Bone marrow (tissue), 2 donors: ENCODE measurements at places on chromosomes 2 and 18.
A peak's percentile ranks its signal among the peaks of the same experiment; 100 is the strongest.

DNA sequence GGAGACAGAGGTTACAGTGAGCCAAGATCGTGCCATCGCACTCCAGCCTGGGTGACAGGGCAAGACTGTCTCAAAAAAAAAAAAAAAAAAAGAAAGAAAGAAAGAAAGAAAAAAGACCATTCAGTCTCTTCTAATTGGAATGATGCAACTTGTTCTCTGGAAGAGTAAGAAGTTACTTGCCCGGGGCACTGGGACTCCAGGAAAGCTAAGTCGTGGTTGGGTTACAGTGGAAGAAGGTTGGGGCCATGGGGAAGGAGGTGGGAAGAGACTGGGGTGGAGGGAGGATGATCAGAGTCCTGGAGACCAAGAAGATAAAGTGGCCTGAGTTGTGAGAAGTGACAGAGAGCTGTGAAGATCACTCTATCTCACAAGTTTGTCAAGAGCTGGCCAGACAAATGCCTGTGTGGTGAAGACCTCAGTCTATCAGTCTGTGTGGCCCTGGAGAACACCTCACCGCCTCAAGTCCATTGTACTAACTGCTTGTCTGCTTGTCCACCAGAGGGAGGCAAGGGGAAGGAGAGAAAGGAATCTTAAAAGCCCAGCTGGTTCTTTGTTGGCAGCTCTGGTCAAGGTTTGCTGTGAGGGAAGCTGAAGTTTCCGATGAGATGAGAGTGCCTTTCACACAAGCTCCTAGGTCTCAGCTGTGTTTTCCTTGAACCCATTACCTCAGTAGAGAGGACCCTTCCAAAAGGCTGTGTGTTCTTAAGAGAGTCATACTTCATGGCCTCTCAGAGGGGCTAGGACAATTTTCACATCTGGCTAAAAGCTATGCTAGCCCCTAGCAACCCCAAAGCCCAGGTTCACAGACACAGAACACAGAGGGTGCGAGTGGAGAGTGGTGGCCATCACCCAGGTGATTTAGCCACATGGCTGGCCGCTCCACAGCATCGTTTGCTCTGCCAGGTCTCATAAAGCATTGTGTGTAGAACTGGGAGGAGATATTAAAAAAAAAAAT, 72.0 kb upstream of the TMEM178A start:
- no peak for DNase-seq

DNA sequence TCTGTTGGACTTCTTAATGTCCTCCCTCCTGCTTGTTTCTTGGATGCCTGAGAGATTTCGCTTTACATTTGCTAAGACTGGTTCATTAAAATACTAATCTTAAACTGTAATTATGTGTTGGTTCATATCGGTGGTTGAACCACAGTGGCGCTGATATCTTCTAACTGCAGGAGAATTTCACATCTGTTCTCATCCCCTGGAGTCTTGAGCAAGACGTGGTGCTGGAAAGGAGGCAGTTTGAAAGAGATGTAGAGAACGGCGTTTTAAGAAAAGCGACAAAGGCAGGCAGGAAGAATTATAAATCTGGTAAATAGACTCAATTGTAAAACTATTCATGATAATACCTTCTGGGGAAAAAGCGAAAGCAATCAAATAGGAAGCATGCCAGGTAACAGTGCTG, 79.5 kb downstream of the NXPH2 start:
- no peak for DNase-seq

DNA sequence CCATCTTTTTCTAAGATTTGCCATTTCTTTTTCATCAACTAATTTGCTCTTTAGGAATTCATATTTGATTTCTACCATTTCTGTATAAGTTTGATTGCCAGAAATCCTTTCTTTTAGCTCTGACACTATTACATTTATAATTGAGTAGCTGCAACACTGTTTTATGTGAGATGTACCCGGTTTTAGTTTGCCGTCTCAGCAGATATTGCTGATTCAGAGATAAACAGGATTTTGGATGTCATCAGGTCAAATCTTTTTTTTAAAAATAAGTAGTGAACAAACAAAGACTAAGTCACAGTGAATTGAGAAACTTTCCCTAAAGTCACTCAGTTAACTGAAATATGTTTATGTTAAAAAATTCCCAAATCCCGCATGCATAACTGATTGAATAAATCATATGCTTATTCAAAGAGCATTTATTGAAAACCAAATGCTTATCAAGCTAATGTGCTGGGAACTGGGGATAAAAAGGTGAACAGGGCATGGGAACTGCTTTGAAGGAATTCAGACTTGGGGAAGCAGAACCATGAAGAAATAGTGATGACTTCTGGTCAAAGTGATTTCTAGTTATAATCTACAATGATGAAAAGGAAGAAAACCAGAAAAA, 19.5 kb upstream of the CCDC102B start:
- DNase-seq, result no peak

DNA sequence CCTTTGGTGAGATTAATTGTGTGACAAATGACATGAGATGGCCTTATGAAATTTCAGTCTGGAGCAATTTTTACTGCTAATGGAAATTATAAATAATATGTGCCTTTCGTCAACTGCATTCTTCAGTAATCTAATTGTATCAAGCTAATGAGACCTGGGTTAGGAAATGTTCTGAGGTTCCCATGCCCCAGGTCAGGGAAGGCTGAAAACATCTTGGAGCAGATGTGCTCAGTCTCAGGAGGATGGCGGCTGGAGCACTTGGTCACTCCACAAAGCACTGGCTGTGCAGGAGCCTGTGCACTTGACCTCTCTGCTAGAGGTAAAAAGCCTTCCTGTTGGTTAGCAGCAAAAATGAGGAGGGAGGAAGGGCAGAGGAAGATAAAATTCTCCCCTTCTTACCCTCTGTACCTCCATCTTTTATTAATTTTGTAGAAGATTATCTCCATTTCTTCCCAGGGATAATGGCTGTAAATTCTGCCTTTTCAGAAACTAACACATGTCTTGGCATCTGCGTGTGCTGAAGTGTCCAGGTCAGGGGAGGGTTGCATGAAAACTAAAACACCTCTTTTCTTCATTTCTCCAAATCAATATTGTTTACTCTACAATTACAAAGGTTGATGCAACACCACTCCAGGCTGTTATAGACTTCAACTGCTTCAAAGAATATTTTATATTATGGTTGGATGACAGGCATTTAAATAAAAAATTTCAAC, 1606.4 kb upstream of the ACVR2A start:
- DNase-seq, result no peak

- no peak for DNase-seq
Observed at GRCh38 chr2:132374961-132375360, 41.6 kb upstream of the GPR39 start.

DNA sequence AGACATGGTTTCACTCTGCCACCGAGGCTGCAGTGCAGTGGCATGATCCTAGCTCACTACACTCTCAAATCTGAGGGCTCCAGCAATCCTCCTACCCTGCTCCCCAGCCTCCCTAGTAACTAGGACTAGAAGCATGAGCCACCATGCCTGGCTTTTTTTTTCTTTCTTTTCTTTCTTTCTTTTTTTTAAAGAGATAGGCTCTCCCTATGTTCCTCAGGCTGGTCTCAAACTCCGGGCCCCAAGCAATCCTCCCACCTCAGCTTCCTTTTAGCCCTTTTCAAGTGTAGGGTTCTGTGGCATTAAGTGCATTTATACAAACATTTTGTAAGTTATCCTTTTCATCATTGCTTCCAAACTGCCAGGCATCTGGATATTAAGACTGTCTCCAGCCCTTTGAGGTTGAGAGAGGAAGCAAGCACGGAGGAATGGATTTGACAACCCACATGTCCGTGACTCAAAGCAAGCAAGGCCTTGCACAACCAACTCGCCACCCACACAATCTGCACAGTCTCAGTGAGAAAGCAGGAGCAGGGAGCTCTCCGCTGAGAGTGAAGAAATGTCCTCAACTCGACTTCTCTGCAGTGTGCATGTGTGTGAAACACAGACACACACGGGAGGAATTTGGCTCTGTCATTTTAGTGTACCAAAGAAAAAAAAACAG, 65.6 kb downstream of the ATP8B1 start:
- peak; percentile 15 for DNase-seq

GRCh38 chr2:232637866-232638583, 4.6 kb downstream of the EFHD1 start:
- DNase-seq, result no peak

DNA sequence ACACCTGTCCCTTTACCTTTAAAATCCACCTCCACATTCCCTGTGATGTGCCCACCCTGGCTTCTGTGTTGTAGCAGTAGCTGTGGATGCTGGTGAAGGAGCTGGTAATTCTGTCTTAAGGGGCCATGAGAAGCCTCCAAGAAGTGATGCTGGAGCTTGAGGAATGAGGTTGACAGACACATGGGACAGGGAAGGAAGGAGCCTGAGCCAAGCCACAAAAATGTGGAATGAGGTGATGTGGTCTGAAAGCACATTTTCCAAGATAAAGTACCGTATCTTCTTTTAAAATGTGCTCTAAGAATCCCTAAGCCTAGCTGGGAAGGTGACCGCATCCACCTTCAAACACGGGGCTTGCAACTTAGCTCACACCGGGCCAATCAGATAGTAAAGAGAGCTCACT, 31.2 kb downstream of the VWA3B start:
- DNase-seq, result no peak

- DNase-seq, result no peak
Observed at GRCh38 chr2:121748202-121748601, 7.2 kb upstream of the TSN start.

DNA sequence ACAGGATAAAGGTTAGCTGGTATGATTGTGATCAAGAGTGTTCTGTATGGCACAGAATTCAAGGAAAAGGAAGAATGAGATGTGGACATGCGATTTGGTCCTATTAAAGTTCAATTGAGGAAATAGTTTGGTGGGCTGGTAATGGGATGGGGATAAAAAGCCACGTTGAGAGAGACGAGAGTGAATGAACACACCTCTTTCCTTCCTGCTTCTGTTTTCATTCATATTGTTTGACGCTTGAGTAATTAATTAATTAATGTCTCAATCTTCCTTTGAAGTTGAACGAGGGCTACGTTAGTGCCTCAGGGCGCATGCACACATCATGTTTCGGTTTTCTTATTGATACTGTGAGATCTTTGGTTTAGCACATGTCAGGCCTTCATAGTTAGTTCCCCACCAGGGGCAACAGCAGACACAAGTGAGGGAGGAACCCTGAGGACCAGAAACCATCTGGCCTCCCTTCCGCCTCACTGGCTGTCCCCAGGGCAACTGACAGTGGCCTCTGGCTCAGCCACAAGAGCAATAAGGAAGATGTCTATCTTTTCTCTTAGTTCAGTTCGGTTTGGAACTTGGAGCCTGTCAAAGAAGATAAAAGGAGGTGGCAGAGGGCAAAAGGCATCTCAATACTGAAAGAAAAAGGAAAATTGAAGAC, 116.0 kb downstream of the LIPG start:
- no peak for DNase-seq

DNA sequence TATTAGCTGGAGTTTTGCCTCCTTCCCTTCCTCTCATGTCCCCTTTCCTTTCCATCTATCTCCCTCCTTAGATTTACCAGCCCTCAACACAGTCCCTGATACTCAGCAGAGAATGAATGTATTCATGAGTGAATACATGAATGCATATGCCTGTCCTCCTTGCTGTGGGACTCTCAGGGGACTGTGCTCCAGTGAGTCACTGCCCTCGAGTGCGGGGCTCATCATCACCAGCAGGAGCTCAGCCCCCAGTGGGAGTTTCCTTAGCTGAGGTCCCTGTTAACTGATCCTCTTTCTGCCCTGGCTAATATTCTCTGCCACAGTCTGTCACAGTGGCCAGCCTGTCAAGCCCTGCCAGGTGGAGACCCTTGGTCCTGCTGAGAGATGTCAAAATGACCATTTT, 104.9 kb upstream of the LHCGR start:
- DNase-seq, result no peak

DNA sequence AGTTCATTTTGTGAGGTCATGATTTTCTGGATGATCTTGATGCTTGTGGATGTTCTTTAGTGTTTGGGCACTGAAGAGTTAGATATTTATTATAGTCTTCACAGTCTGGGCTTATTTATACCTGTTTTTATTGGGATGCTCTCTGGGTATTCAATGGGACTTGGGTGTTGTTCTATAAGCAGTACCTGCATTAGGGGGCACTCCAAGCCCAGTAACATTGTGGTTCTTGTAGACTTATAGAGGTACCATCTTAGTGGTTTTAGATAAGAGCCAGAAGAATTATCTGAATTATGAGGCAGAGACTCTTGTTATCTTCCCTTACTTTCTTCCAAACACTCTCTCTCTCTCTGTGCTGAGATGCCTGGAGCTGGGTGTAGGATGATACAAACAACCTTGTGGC, 470.0 kb downstream of the PIK3C3 start:
- DNase-seq, result no peak

DNA sequence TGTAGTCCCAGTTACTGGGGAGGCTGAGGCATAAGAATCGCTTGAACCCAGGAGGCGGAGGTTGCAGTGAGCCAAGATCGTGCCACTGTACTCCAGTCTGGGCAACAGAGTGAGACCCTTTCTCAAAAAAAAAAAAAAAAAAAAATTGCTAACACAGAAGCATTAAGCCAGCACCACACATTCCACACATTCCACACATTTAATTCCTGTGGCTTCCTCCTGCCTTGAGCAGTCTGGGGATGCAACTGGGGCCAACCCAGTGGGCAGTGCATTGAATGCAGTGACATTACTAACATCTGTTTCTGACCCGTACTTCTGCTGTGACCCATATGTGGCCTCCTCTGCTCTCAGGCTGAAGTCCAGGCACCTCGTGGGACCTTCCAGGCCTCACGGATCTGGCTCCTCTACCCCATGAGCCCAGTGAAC, 107.0 kb downstream of the BCL2L11 start:
- DNase-seq, result no peak

DNA sequence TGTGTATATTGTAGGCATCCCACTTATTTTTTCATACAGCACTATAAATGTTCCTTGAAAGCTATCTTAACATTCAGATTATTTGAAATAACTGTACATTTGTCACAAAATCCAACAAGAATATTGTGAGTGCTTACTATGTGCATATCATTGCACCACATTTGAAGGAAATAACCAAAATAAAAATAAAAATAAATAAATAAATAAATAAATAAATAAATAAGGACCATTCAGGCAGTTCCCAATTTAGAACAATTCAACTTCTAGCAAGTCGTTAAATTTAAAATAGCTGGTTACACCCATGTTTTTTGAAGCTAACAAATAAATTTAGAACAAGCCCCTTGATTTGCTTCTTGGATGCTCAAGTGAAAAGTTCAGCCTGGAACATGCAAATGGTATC, 548.3 kb downstream of the ERBB4 start:
- DNase-seq, result no peak

DNA sequence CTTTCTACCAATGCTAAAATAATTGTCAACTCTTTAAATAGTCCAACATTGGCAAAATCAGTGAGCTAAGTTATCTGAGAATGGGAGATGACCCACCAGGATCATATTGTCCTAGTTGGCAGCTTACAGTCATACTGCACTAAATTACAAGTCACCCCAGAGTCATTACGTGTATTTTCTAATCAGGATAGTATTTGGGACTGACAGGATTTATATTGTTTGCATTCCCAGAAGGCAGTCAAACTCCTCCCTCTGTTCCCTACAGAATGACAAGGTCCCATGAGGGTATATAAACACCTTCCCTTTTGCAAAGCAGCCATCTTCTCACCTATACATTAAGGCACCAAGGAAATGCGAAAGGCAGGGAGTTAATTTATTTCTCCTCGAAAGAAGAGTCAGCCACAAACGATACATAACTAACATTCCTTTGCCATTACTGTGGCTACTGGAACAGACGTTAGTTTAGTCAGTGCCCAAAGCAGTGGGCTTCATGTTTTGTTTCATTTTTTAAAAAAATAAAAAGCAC, 125.3 kb downstream of the ANTXR1 start:
- no peak for DNase-seq
